ENCODE measurements at places on chromosomes 5 and 9. TPM values are rescaled to one million over a fixed set of nuclear protein-coding genes. Genes with fewer than 3 reads are reported as not detected.

Gene POMT1
- total RNA-seq, result 30.4 TPM

Gene RXRA
- total RNA-seq, result 17.5 TPM

GRCh38 chr9:87564111-87564510 is 66.4 kb downstream of the DAPK1 start:
- no peaks in the 10 kb centered on the region for H3K36me3 ChIP-seq
- H3K4me3 ChIP-seq, result no peak overlapping the region
- DNase-seq, result no peak
- H3K4me1 ChIP-seq, result no peaks in the 10 kb centered on the region

Gene FKTN
- 9.2 TPM for total RNA-seq

Gene FBP1
- total RNA-seq, result 40.4 TPM

DNA sequence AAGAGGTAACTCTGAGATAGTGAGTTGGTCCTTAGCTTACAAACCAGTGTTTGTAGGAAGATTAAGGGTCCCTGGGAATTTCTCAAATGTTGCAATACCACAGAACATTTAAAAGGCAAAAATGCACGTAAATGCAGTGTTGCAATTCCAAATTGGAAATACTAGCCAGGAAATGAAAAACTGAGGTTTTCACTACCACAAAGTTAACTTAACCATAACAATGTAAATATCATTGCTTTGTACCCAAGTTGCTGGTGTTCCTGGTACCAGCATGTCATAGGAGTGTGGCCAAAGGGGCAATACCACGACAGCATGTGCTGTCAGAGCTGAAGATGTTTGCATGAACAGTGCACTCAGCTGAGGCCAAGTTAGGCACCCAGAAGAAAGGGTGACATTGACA is 382.9 kb downstream of the GLIS3 start:
- H3K27ac ChIP-seq, result peak overlapping the region; percentile 90
- no peaks in the 10 kb centered on the region for H3K36me3 ChIP-seq
- peaks cover 12% of the 10 kb centered on the region for H3K4me1 ChIP-seq
- H3K4me3 ChIP-seq, result no peak overlapping the region

Gene GLRA1
- total RNA-seq, result not detected

Gene PLAC8L1
- not detected for total RNA-seq

Gene LECT2
- total RNA-seq, result not detected

Gene ATG12
- 18.7 TPM for total RNA-seq

GRCh38 chr5:72366324-72366976 is 46.3 kb downstream of the PTCD2 start:
- H3K27ac ChIP-seq, result no peak overlapping the region
- H3K4me3 ChIP-seq, result no peak overlapping the region
- peaks cover 19% of the 10 kb centered on the region for H3K4me1 ChIP-seq
- no peaks in the 10 kb centered on the region for H3K27me3 ChIP-seq

DNA sequence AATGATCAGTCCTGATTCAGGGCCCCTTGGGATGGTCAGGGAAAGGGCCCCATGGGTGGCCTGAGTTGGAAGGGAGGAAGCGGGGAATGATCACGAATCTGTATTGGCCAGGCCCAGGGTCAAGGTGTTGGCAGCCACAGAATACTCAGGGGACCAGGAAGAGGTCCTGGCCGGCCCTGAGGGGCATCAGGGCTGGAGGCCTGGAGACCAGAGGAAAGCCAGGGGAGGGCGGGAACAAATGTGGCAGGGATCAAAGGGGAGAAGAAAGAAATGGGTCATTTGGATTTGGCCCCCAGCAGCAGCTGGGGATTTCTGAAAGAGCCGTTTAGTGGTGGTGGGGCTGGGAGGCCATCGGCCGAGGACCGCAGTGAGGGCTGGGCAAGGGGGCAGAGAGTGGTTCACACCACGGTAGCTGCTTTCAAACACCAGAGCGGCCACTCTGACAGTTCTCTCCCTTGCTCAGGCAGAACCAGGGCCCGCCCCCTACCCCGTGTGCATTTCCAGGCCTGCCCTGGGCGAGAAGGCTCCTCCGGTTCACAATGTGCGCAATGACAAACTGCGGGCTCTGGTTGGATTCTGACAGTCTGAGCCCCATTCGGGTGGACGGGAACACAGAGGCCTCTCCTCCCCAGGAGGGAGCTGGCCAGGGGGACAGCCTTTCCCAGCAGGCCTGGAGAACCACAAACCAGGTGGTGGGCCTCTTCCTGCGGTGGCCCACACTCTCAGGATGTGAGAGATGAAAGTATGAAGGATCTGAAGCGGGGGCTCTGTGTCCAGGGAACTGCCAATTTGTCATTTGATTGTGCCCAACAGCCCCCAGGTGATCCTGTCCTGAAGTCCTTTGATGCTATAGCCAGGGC is 220.3 kb upstream of the IER5L start:
- H3K4me1 ChIP-seq, result no peaks in the 10 kb centered on the region
- no peak overlapping the region for H3K27ac ChIP-seq
- DNase-seq, result no peak
- no peaks in the 10 kb centered on the region for H3K36me3 ChIP-seq
- H3K4me3 ChIP-seq, result no peak overlapping the region

GRCh38 chr9:16521868-16522411 is 348.5 kb downstream of the BNC2 start:
- peak overlapping the region; percentile 92 for H3K27ac ChIP-seq
- peaks cover 36% of the 10 kb centered on the region for H3K4me1 ChIP-seq
- H3K4me3 ChIP-seq, result no peak overlapping the region
- no peaks in the 10 kb centered on the region for H3K27me3 ChIP-seq
- H3K36me3 ChIP-seq, result no peaks in the 10 kb centered on the region

Gene DOCK8
- total RNA-seq, result 1.9 TPM

GRCh38 chr9:34046784-34047379 is 1.8 kb downstream of the UBAP2 start:
- peak; percentile 23 for DNase-seq
- H3K27ac ChIP-seq, result no peak overlapping the region
- H3K36me3 ChIP-seq, result no peaks in the 10 kb centered on the region
- no peaks in the 10 kb centered on the region for H3K27me3 ChIP-seq
- H3K4me1 ChIP-seq, result peaks cover 18% of the 10 kb centered on the region

DNA sequence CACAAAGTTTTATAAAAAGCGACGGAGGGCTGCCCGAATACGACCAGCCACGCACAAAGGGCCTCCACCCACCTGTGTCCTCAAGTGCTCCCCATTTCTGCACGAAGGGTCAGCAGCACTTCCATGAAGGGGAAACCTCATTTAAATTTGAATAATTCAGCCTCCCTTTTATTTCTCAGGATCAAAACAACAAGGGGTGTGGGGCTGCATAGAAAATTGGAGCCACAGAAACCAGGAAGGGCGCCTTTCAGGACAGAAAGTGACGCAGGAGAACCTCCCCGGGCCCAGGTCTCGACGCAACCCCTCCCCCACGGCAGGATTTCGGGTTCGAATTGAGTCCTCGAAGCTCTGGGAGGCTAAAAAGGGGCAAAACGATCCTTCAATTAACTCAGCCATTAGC is 2.1 kb downstream of the NRARP start:
- H3K4me1 ChIP-seq, result peaks cover 5% of the 10 kb centered on the region
- no peak overlapping the region for H3K27ac ChIP-seq
- no peaks in the 10 kb centered on the region for H3K36me3 ChIP-seq
- H3K4me3 ChIP-seq, result peak overlapping the region; percentile 89
- DNase-seq, result no peak
- H3K27me3 ChIP-seq, result no peaks in the 10 kb centered on the region

- no peak overlapping the region for H3K4me3 ChIP-seq
- peak; percentile 74 for DNase-seq
- no peaks in the 10 kb centered on the region for H3K36me3 ChIP-seq
- H3K4me1 ChIP-seq, result peaks cover 15% of the 10 kb centered on the region
- no peak overlapping the region for H3K27ac ChIP-seq
- no peaks in the 10 kb centered on the region for H3K27me3 ChIP-seq
These were observed 33.8 kb downstream of the TGFBI start for GRCh38 chr5:136062366-136063274.

Gene EHMT1
- 76.3 TPM for total RNA-seq

- no peak overlapping the region for H3K27ac ChIP-seq
- peak; percentile 76 for DNase-seq
- no peak overlapping the region for H3K4me3 ChIP-seq
- peaks cover 8% of the 10 kb centered on the region for H3K4me1 ChIP-seq
These were observed 138.3 kb upstream of the SMIM23 start for GRCh38 chr5:171647043-171647903.

DNA sequence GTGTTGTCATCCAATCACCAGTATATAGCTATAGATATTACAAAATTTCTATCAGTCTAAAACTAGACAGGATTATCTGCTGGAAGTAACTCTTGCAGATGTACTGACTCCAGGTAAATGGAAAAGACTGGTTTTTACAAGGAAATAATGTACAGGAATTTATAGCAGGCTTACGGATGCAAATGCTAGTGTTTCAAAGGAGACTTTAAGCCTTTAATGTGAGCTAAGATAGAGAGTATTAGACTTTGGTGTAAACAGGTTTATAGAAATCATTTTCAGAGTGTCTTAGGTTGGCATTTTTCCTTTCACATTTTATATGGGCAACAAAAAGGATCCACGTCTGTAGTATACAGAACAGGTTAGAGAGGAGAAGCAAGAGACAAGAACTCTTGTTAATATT is 16.1 kb downstream of the ZNF608 start:
- no peaks in the 10 kb centered on the region for H3K36me3 ChIP-seq
- H3K27me3 ChIP-seq, result no peaks in the 10 kb centered on the region
- no peak overlapping the region for H3K27ac ChIP-seq
- no peaks in the 10 kb centered on the region for H3K4me1 ChIP-seq

- no peak overlapping the region for H3K4me3 ChIP-seq
- no peak overlapping the region for H3K27ac ChIP-seq
- peaks cover 6% of the 10 kb centered on the region for H3K36me3 ChIP-seq
- DNase-seq, result no peak
- no peaks in the 10 kb centered on the region for H3K27me3 ChIP-seq
These were observed 42.7 kb downstream of the RIGI start for GRCh38 chr9:32483343-32483742.

GRCh38 chr9:4839470-4839912 is 46.7 kb downstream of the RCL1 start:
- H3K4me1 ChIP-seq, result peaks cover 22% of the 10 kb centered on the region
- no peak for DNase-seq
- peaks cover 20% of the 10 kb centered on the region for H3K36me3 ChIP-seq
- H3K4me3 ChIP-seq, result no peak overlapping the region

DNA sequence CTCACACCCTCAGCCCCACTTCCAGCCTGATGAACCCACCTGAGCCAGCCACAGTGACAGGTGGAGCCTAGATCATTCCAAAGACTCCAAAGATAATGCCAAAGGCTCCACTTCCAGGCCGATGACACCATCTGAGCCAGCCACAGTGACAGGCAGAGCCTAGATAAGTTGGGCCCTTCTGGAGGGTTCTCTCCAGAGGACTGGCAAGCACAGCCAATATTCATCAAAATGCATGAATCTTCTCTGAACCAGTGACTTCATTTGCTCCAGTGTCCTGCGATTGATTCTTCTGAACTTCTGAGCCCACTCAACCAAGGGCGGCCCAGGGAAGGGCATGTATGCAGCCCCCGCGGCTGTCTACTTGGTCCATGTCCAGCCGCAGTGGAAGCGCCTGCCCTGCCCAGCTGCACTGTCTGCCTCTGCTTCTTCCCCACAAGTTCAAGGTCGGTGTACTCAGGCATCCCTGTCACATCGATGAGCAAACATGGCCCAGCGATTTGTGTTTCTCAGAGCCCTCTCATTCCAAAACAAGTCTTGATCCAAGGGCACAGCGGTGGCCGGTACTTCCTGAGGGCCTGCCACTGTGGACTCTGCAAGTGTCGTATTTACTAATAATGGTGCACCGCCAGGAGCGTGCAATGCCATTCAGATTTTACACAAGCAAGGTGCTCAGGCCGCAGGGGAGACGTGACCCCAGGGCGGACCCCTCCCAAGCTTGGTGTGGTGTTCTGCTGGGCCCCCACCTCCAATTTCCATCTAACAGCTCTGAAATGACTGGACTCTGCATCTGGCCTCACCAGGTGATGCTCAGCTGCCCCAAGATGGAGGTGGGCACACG is 107.0 kb downstream of the VAV2 start:
- no peaks in the 10 kb centered on the region for H3K36me3 ChIP-seq
- H3K27me3 ChIP-seq, result no peaks in the 10 kb centered on the region

- H3K4me1 ChIP-seq, result peaks cover 24% of the 10 kb centered on the region
- H3K27me3 ChIP-seq, result no peaks in the 10 kb centered on the region
- H3K36me3 ChIP-seq, result peaks cover 6% of the 10 kb centered on the region
- peak overlapping the region; percentile 58 for H3K27ac ChIP-seq
- no peak for DNase-seq
These were observed 290.1 kb downstream of the ADAMTS6 start for GRCh38 chr5:65191554-65192135.

DNA sequence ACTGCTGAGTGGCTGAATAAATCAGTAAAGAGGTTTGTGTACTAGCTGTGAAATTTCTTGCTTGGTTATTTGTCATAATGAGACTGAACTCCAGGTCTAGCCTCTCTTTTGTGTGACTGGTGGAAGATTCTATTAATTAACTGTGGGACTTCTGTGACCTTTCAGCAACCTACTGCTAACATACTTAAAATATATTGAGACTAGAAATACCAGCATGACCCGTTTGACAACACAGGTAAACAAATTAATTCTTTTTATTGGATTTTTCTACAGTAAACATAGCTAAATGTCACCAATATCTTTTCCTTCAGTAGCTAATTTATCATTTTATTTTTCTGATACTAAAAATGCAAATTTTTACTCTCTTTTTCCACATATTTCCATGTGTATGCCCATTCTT is 390.4 kb upstream of the KCNN2 start:
- no peaks in the 10 kb centered on the region for H3K4me1 ChIP-seq
- H3K4me3 ChIP-seq, result no peak overlapping the region
- DNase-seq, result no peak
- H3K36me3 ChIP-seq, result no peaks in the 10 kb centered on the region
- no peak overlapping the region for H3K27ac ChIP-seq
- H3K27me3 ChIP-seq, result no peaks in the 10 kb centered on the region

Gene PDE8B
- total RNA-seq, result 0.12 TPM

GRCh38 chr9:23962101-23962500 is 136.1 kb upstream of the ELAVL2 start:
- H3K4me3 ChIP-seq, result no peak overlapping the region
- peak; percentile 14 for DNase-seq
- no peaks in the 10 kb centered on the region for H3K4me1 ChIP-seq

DNA sequence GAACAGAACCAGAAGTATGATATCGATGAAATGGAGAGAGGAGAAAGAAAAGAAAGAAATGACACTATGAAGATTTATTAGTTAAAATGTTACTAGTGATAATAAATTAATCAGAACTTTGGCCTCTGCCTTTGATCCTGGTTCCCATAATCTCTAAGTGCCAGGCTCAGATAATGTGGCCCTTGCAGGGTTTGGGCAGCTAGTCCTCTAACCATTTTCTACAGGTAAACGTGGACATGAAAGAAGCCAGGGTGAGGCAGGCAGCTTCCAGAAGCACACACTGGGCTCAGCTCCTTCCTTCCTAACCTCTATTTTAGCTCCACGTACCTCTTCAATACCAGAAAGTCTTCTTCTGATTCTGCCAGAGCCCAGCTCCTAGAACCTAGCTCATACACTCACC is 30.6 kb downstream of the SYK start:
- H3K4me3 ChIP-seq, result no peak overlapping the region
- no peaks in the 10 kb centered on the region for H3K4me1 ChIP-seq

Gene IGFBPL1
- total RNA-seq, result not detected

GRCh38 chr5:130762031-130762430 is 403.0 kb downstream of the HINT1 start:
- H3K4me1 ChIP-seq, result no peaks in the 10 kb centered on the region
- H3K27ac ChIP-seq, result no peak overlapping the region
- H3K27me3 ChIP-seq, result no peaks in the 10 kb centered on the region
- no peak for DNase-seq

- no peaks in the 10 kb centered on the region for H3K27me3 ChIP-seq
- H3K27ac ChIP-seq, result peak overlapping the region; percentile 99
- peak; percentile 39 for DNase-seq
- peak overlapping the region; percentile 30 for H3K4me3 ChIP-seq
These were observed 230.9 kb downstream of the AUH start for GRCh38 chr9:91130796-91131318.

Gene ZNF483
- 3.0 TPM for total RNA-seq

- no peak overlapping the region for H3K27ac ChIP-seq
- DNase-seq, result no peak
- H3K36me3 ChIP-seq, result no peaks in the 10 kb centered on the region
- no peak overlapping the region for H3K4me3 ChIP-seq
- no peaks in the 10 kb centered on the region for H3K27me3 ChIP-seq
These were observed 347.0 kb downstream of the NTRK2 start for GRCh38 chr9:85016384-85017006.

Data from PC-3 (cell line).